Stimulated activated CD4-positive, alpha-beta T cell treated with anti-CD3 and anti-CD28 coated beads, Interleukin-1b, Interleukin-23, amount 100 ng/mL, for 1 hour (primary cell): ENCODE measurements at places on chromosomes 7 and 10.

DNA sequence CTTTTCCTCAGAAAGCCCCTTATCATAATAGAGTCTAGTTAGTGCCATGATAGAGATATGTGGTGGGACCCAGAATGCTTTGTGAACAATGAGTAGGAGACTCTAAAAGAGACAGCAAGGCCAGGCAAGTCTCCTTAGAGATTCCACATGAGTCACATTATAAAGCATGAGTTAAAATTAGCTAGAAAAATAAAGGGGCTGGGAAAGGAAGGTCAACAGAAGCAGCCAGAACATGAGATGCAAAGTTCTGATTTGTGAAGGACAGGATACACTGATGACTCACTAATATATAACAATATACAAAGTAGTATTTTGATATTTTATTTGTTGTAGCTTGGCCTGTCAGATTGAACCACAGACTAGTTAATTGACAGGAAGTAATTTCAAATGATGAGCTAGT lies 25.3 kb upstream of the SNX13 start:
- DNase-seq: no peak

- no peak for DNase-seq
Observed at GRCh38 chr7:113217314-113217713, 99.0 kb upstream of the SMIM30 start.

GRCh38 chr10:77317221-77317620 lies 320.4 kb downstream of the KCNMA1 start:
- DNase-seq: no peak

DNA sequence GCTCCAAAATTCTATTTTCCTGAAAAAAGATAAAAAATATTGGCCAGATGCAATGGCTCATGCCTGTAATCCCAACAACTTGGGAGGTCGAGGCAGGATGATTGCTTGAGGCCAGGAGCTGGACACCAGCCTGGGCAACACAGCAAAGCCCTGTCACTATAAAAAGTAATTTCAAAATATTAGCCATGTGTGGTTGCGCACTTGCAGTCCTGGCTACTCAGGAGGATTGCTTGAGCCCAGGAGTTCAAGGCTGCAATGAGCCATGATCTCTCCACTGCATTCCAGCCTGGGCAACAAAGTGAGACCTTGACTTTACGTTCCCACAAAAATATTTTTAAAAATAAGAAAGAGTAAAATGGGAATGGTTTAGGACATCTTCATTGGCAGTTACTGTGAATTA lies 104.1 kb upstream of the AFAP1L2 start:
- DNase-seq: no peak

DNA sequence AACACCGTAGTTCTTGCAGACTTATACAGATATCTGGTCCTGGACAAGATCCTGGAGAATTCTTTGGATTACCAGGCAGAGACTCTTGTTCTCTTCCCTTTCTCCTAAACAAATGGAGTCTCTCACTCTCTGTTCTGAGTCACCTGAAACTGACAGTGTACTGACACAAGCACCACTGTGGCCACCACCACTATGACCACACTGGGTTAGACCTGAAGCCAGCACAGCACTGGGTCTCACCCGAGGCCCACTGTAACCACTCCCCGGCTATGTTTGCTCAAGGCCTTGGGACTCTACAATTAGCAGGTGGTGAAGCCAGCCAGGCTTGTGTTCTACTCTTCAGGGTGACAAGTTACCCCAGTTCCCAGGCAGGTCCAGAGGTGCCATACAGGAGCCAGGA lies 22.8 kb downstream of the SLC39A12 start:
- DNase-seq: no peak

- no peak for DNase-seq
Observed at GRCh38 chr10:95477175-95477520, 84.0 kb downstream of the SORBS1 start.

DNA sequence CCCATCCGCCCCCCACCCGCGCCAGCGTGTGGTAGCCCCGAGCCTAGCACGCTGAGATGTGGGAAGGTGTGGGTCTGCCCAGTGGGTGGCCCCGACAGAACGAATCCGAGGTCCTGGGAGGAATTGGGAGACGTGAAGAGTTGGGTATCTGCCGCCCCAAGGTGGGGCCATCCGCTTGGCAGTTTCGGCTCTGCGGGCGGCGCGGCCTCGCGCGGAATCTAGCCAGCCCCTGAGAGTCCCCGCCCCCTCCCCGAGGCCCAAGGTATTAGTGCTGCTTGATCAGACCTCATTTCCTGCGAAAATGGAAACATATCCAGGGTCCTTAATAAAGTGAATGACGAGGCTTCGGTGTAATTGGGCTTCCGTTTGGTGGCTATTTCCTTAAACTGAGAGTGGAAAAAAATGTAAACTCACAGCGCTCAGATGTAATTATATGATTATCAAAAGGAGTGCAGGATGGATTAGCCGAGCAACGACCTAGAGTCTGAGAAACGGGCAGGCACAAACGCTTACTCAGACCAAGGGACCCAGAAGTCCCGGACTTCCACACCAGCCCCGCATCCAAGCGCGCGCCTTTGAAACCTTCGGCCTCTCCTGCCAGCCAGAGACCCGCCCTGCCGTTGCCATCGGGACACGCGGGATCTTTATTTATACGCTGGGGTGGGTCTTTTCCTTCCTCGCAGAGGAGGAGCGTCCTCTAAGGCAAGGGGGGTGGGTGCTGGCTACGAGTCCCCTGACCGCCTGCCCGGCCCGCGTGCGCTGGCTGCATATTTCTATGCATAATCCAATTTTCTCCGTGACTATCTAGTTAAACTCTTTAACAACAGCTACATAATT lies 12.8 kb downstream of the LBX1 start:
- DNase-seq: no peak

- DNase-seq: no peak
Observed at GRCh38 chr7:2701832-2702593, 14.0 kb downstream of the AMZ1 start.

GRCh38 chr7:45574669-45575500 lies 717 bp downstream of the ADCY1 start:
- no peak for DNase-seq

DNA sequence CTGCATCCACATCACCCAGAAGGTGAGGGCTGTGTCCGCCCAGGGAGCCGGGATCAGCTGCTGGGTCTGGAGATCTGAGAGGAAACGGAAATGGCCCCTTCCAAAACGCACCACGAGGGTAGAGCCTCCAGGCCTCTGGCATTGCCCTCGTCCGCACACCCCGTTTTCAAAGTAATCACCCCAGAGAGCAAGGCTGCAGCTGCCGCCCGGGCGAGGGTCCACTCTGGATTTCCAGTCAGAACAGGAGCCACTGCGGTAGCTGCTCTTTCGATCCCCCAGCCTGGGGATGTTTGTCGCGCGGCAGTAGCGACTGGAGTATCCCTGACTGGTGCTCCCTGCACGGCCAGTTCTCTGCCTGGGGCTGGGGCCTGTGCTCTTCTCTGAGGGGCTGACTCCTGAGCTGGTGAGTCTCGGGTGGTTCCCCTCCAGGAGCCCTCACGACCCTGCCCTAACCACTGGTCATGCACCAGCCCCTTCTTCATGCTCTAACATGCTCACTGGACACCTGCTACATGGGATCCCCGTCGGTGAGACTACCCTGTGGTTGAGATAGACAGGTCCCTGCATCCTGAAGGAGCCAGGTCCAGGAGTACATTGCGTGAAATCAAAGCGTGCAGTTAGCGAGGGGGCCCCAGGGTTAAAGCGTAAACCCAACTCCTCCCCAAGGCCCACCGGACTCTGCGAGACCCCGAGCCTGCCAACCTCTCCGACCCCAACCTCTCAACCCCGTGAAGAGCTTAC lies 99.2 kb downstream of the FOXL3 start:
- DNase-seq: no peak

DNA sequence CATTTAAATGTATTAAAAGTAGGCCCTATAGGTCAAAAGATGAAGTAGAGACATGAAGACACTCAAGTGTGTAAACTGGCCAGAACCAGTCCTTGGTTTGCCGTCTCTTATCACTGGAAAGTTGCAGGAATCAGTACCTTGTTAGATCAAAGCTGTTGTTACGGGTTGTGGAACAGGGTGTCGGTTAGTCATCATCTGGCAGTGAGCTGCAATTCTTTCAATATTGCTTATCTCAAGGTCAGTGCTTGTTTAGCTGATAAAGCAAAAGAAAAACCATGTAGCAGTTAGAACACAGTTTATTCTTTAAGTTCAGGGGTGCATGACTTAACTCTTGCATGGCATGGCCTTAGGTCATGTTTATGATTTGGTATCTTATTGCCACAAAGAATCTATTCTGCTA lies 10.0 kb upstream of the SLC13A1 start:
- no peak for DNase-seq

- DNase-seq: no peak
Observed at GRCh38 chr7:40538281-40538680, 403.5 kb downstream of the SUGCT start.

- DNase-seq: no peak
Observed at GRCh38 chr10:110387617-110387982, 82.9 kb upstream of the SMNDC1 start.

GRCh38 chr10:55024713-55025112 lies 223.7 kb upstream of the PCDH15 start:
- no peak for DNase-seq

- DNase-seq: no peak
Observed at GRCh38 chr7:12607134-12607533, 36.6 kb downstream of the SCIN start.

DNA sequence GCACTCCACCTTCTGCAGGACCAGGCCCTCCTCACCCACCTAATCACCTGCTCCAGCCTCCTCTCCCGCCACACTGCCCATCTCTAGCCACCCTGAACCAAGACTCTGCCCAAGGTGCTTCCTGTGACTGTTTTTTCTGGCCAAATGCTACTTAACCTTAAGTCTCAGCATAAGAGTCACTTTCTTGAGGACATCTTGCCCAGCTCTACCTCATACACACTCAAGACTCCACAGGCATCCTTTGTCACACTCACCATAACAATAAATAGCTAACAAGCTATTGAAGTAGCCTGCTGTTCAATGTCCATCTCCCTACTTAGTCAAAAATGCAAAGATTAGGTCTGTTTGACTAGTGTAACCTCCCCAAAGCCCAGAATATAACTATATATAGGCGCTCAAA lies 455.4 kb upstream of the NFE2L3 start:
- no peak for DNase-seq

DNA sequence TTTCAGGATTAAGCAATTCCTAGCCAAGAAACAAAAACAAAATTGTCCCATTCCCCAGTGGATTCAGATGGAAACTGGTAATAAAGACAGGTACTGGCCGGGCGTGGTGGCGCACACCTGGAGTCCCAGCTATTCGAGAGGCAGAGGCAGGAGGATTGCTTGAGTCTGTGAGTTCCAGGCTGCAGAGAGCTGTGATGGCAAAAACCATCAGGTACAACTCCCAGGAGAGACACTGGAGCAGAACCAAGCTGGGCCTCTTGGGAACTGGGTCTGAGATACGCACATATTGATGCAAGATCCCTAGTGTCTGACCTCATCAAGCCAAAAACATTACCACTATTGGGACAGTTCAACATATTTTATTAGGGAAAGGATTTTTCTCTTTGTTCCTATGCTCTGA lies 84.0 kb upstream of the ANLN start:
- no peak for DNase-seq

DNA sequence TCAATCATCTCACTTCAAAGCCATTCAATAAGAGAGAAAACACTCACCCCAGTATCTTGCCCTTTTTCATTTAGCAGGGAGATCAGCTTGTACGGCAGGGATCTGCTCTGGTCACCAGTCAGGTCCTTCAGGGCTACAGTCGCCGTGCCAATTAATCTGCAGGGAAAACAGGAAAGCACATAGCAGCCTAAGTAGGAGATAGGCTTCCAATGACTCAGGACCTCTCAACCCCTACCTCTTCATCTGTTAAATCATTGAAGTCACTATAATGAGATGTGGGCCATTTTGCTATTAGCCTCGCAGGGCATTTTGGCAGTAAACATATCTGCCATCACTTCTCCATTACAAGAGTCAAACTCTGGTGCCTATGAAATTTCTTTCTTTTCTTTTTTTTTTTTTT lies 50.8 kb downstream of the MYOF start:
- no peak for DNase-seq

DNA sequence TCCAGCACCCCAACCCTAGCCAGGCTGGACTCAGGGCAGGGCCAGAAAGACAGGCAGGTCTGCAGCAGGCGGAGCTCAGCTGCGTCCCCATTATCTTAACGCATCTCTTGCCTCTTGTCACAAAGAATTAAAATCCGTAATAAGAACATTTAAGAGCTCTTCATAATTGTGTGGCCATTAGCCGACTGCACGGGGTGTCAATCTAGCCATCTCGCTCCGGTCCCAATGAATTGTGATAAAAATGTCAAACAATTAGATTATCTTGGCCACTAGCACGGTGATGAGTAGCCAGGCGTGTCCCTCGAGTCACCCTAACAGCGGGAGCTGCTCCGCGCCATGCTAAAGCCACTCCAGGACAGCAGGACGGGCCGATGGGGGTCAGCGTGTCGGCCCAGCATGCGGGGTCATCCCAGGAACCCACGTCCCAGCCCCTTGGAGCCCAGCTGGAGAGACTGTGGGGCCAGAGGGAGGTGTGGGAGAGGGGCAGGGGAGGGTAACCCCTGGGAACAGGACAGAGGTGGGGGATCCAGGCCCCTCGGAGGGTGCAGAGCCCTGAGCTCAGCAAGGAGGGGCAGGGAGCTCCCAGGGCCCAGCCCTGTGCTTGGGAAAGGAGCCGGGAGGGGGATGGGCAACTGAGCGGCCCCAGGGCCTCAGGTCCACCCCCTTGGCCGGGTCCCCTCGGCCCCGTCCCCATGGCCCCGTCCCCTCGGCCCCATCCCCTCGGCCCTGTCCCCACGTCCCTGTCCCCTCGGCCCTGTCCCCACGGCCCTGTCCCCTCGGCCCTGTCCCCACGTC lies 17.7 kb upstream of the NKX6-2 start:
- DNase-seq: no peak

DNA sequence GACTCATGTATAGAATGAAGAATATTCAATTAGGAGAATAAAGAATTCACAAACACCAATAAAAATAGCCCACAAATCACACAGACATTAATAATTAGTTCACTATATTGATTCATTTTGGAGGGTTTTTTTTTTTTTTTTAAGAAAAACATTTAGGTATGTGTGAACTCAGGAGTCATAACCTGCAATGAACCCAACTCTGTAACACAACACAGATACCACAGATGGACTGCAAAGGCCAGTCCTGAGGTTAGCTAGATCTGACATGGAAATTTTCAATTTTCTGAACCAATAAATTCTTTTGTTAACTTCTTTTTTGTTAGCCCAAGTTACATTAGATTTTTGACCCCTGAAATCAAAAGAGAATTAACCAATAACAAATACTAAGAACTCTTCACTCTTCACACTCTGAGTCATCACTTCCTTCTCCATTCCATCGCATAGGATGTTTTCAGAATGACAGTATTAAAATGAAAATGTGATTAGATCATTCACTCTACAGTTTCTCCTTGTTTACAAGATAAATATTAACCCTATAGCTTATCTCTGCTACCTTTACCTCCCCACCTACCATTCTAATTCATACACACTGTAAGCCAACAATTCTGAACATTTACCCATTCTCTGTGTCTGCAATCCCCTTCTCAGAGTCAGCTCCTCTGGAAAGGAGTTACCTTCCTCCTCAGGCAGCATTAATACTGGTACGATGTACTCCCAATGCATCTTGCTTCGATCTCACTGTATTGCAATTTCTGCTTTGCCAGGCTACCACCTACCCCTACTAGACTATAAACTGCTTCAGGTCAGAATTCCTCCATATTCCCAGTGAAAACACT lies 141.5 kb downstream of the LRRN3 start:
- no peak for DNase-seq
